ENCODE measurements at places on chromosomes 6 and 20. TPM values are rescaled to one million over a fixed set of nuclear protein-coding genes. Genes with fewer than 3 reads are reported as not detected.
A peak's percentile ranks its signal among the peaks of the same experiment; 100 is the strongest.

Gene CALHM6
- 0.83 TPM for total RNA-seq

- DNase-seq, result no peak
Measured at GRCh38 chr6:13741365-13741764, 29.7 kb upstream of the RANBP9 start.

DNA sequence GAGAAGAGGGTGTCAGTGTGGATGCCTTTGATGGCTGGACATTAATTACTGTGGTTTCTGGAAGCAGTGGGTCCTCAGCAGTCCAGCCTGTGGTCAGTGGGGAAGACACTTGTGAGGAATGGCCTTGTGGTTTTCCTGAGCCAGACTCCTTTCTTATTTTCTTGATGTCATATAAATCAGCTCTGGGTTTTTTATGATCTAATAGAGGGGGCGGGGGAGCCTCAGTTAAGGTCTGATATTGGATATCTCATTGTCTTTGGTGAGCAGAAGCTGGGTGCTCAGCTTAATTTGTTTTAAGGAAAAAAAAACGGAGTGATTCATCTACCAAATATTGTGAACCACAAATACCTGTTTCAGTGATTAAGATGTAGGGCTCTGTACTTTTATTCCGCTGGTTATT is 62.1 kb downstream of the OTOR start:
- no peak for DNase-seq

DNA sequence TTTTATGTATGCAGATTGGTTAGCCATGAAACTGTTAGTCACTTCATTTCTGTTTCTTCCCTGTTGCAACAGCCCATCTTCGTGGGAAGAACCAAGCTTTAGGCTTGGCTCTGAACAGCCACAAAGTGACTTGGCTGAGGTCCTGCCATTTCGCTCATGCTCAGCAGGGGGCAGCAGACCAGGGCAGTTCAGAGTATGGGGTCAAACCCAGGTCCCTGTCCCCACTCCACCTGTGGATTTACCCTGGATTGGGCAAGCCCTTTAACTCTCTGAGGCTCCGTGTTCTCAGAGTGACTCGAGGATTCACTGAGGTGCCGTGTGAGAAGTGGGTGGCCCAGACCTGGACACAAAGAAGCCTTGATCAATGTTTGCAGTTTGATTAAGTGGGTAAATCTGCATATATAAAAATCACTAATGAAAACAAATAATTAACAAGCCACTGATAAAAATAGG is 19.8 kb upstream of the MAP1LC3A start:
- DNase-seq, result peak; percentile 57

Gene LZTS3
- 1.4 TPM for total RNA-seq
